ENCODE measurements at places on chromosomes 12 and 14. TPM values are rescaled to one million over a fixed set of nuclear protein-coding genes. Genes with fewer than 3 reads are reported as not detected.

- DNase-seq = no peak
Measured at GRCh38 chr12:89779090-89779489, 70.5 kb upstream of the ATP2B1 start.

DNA sequence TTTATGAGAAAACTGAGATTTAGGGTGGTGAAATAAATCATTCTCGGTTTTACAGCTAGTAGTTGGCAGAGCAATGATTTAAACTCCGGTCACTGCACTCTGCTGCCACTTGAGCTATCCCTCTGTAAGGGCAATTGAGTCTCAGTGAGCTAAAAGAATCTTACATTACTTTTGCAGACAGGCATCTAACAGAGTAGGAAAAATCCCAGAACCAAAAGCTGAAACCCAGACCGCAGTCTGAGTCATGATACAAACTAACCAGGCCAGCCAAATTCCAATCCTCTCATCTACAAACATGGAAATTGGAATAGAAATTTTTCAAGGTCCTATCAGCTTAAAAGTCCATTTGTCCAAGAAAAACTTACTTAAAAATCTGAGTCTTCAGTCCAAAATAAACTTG, 73.7 kb downstream of the ANKS1B start:
- DNase-seq = no peak

GRCh38 chr12:108182096-108182495, 53.0 kb downstream of the WSCD2 start:
- no peak for DNase-seq

GRCh38 chr12:18589316-18589715, 148.5 kb downstream of the PLCZ1 start:
- no peak for DNase-seq

- peak; percentile 94 for DNase-seq
Measured at GRCh38 chr12:57111031-57111734, at the start of gene STAT6. Gene STAT6, minus strand, starts transcription at chr12:57111362. Its CDS starts 3,084 bp downstream, at chr12:57108278.

GRCh38 chr12:69579029-69579428, 6.2 kb upstream of the CCT2 start:
- DNase-seq = no peak

DNA sequence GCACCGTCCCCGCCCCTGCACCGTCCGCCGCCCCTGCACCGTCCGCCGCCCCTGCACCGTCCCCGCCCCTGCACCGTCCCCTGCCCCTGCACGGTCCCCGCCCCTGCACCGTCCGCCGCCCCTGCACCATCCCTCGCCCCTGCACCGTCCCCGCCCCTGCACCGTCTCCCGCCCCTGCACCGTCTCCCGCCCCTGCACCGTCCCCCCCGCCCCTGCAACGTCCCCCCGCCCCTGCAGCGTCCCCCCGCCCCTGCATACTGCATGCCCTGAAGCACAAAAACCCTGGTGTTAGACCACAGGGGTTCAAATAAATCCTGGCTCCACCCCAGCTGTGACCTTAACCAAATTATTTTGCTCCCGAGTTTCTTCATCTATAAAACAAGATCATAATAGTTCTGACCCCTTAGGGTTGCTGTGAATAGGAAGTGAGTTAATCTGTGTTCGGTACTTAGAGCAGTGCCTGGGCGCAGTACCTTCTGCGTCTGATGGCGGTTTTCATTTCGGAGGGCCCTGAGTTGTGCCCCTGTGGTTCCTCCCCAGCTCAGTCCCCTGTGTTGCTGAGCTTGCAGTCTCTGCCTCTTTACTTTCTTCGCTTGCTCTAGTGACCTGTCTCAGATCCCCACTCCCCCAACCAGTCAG, 38.1 kb downstream of the ESRRB start:
- no peak for DNase-seq

GRCh38 chr12:96636895-96637294, 147.5 kb downstream of the CFAP54 start:
- no peak for DNase-seq

DNA sequence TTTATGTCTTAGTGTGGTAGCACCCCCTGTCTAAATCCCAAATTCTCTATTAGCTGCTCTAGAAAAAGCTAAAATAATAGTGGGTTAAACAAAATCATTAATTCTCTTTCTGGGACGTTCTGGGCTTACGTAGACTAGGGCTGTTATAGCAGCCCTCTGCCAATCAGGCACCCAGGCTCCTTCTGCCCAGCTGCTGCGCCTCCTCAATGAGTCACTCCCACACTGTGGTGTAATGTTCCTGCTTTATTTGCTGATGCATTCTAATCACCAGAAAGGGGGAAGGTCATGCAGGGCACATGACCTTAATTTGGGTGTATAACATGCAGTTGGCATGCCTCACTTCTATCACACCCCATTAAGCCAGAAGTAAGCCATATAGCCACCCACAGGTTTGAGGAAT, 294.5 kb downstream of the GALC start:
- peak; percentile 60 for DNase-seq

- no peak for DNase-seq
Measured at GRCh38 chr12:99057670-99058069, 412.6 kb downstream of the APAF1 start.

- DNase-seq = no peak
Measured at GRCh38 chr12:106894774-106895173, 60.9 kb upstream of the TMEM263 start.

GRCh38 chr12:63964301-63964700, 119.8 kb downstream of the SRGAP1 start:
- DNase-seq = no peak

DNA sequence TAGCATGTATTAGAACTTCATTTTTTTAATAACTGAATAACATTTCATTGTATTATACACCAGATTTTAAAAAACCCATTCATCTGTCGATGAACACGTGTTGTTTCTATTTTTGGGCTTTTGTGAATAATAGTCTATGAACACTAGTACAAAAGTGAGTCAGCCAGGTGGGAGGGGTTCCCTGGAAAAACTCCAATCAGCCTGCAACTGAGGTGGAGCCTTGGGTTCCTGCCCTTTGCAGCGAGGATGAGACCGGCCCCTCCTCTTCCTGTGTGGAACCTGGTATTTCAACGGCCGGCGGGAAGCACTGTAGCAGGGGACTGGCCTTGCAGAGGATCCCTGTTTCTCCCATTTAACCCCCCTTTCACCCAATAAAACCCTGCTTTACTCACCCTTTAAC, 56.1 kb downstream of the LMNTD1 start:
- peak; percentile 45 for DNase-seq

GRCh38 chr12:121649819-121650353, 19.6 kb downstream of the MORN3 start:
- no peak for DNase-seq

GRCh38 chr14:89368490-89369477, 48.2 kb downstream of the FOXN3 start:
- DNase-seq = no peak

DNA sequence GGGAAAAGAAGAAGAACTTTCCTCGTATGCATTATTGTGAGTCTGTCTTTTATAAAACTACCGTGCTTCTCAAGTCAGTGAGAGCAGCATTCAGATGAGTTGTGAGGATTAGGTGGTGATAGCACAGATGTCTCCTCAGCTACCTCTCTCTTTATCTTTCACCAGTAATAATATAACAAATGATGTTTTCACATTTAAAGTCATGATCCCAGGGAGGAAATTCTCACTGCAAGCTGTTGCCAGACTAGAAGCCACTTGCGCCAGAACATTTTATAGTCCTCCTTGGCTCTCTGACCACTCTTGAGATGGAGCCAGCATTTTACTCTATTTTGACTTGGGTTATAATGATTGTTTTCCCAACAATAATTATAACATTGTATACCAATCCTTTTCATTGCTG, 443.1 kb downstream of the AEBP2 start:
- DNase-seq = no peak

GRCh38 chr14:75877292-75877691, 104.5 kb downstream of the TGFB3 start:
- DNase-seq = no peak

DNA sequence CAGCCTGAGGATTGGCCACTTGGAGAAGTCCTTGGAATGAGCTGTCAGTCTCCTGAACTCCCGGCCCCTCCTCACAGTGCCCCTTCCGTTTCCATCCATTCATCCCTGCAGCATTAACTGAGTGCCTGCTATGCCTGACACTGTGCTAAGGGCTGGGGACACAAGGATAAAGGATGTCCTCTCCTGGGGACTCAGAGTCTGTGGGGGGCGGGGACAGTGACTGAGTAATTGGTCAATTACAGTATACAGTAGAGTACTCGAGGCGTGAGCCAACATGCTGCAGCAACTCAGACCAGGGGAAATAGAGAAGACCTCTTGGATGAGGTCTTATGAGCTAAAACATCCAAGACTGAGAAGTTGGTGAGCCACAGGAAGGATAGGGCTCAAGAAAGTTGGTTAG, 43.4 kb upstream of the PWP1 start:
- no peak for DNase-seq

DNA sequence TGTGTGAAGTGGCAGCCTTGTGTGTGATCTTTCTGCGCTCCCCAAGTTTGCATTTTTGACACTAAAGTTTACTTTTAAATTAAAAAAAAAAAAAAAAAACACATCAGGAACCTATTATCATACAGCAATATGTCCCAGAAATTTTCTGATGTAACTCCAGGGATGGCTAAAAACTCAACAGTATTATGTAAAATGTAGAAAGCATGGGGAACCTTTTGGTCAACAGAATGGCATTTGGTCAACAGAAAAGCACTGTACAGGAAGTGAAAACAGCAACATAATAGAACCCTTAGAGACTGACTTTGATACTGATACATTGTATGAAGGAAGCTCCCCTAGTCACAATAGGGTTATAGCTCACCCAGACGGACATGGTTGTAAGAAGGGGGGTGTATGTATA, 224.3 kb downstream of the ITPR2 start:
- no peak for DNase-seq

DNA sequence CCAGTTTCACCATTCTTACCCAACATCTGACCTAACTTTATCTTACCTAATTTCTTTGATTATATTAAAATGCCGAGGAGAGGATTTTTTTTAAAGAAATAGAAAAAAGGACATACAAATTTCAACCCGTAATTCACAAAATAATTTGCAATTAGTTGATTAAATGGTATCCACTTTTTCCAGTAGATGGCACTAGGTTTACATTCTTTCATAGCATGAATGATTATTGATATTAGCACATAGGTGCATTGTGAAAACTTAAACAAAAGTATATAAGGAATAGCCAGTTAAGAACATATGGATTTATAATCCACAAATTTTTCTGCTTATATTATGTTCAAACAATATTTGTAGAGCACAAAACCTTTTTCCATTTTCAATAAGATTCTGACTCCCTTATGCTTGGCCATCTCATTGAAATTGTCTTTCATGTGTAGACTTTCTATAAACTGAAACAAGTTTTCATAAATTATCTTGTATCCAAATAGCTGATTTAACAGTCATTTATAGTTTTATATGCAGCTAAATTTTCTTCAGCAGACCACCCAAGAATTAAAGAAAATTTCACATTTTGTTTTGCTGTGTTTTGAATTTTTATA, 35.3 kb downstream of the MSRB3 start:
- DNase-seq = peak; percentile 60

GRCh38 chr12:48826209-48826855, 8.0 kb downstream of the CACNB3 start:
- DNase-seq = no peak

DNA sequence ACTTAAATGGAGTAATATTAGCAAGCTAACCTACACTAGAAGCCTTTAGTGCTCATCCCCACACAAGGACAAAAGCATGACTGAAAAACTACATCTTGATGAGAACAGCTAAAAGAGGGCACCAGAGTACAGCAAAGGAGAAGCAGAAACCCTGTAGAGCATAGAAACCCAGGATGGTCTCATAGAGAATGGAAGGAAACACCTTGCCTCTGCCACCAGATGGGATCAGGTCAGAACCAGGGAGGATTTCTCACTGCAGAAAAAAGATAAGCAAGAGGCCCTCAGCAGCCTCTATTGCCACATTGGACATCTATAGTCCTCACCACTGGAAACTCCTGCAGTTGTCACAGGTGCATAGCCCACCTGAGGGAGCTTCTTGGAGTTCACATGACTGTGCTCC, 13.6 kb upstream of the ZNF705A start:
- no peak for DNase-seq

GRCh38 chr14:104049576-104050240, 35.8 kb upstream of the ASPG start:
- no peak for DNase-seq

- DNase-seq = no peak
Measured at GRCh38 chr14:51451561-51451960, 200.1 kb upstream of the FRMD6 start.

GRCh38 chr12:103085541-103085940, 128.1 kb downstream of the ASCL1 start:
- no peak for DNase-seq

DNA sequence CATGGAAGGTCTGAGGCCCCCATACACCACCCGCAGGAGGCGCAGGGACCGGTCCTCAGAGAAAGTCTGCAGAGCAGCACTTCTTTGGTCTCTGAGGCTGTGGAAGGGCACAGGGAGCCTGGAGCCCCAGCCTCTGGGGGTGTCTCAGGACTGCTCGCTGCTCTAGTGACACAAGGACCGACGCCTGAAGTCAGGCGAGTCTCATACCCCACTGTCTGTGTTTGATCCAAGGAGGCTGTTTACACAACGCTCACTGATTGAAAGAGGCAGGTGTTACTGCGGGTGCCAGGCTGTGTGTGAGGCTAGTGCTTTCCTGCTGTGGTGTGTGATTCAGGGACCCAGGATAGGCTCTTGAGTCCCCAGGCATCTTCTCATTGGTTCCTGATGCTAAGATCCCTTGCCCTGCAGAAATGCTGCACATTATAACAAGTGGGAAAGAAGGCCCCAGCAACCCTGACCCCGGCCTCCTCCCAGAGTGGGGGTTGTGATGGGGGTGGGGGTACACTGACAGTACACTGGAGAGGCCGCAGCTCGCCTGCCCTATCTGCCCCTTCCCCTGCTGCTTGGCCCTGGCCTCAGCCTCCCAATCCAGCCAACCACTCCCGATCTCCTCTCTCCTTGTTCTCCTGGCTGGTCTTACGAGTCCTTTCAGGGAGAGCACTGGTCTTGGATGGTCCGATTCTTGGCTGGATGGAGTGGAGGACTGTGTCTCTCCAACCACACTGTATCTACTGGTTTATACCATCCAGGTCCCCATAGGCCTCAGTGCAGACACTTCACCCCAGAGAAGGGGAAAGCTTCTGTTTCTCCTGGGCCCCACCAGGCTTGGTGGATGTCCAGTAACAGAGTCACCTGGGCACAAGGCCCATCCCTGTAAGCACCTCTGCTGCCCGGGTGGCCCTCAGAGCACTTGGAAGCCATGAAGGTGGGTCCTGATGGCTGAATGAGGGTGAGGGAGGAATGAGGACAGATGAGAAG, 6.6 kb downstream of the CACNA2D4 start:
- peak; percentile 98 for DNase-seq

The GALNT6 gene
- 0.10 TPM for total RNA-seq

The SMAGP gene
- 1.2 TPM for total RNA-seq

The CRIP1 gene
- total RNA-seq = not detected

The TMEM229B gene
- total RNA-seq = not detected

The EEF1AKMT3 gene
- total RNA-seq = 93.5 TPM

The KLHL28 gene
- 10.7 TPM for total RNA-seq

The FOXN4 gene
- total RNA-seq = not detected

The P3H3 gene
- total RNA-seq = 13.7 TPM

The E2F7 gene
- 32.7 TPM for total RNA-seq

The LPAR5 gene
- total RNA-seq = not detected

The NANOG gene
- not detected for total RNA-seq

The AQP2 gene
- total RNA-seq = not detected

The TEAD4 gene
- total RNA-seq = 59.0 TPM

The BEGAIN gene
- total RNA-seq = 0.89 TPM
